ENCODE measurements at places on chromosomes 3 and 15.

- DNase-seq, result peak; percentile 13
Measured at GRCh38 chr3:150227839-150228238, 180.3 kb upstream of the TSC22D2 start.

DNA sequence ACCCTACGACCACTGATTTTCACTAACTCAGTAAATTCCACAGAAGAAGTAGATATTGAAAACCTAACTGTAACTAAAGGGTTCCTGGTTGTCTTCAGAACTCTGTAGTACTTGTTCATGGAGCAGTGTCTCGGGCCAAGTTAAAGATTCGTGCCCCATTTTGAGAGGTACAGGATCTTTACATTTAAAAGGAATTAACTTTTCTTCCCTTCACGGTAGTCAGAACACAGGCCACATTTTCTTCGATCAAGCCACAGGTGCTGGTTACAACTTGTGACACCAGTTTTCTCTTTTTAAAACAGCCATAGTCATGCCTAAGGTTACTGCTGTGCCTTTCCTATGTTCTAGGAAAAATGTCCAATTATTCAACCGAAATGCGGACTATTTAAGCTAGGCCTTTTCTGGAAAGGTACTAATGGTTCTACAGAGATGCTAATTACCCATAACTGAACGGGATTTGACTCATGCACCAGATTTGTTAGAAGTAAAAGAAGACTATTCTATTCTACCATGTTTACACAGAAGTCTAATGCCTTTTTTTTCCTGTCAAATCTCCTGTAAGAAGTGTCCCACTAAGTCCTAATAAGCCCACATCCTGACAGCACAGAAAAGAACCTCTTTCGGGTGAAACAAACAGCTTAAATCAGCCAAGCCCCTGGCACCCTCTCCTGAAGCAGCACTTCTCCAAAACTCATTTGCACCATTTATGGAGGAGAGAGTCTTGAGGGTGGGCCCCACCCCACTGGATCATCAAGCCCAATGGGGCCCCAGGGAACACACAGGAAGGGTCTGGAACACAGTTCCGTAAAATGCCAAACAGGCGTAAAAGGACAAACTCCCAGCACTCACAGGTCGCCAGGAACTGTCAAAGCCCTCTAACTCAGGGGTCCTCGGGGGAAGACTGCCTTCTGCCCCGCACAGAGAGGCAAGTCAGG, 1.9 kb downstream of the LRIG1 start:
- DNase-seq, result no peak

- no peak for DNase-seq
Measured at GRCh38 chr15:74589826-74590225, 25.8 kb upstream of the CLK3 start.

DNA sequence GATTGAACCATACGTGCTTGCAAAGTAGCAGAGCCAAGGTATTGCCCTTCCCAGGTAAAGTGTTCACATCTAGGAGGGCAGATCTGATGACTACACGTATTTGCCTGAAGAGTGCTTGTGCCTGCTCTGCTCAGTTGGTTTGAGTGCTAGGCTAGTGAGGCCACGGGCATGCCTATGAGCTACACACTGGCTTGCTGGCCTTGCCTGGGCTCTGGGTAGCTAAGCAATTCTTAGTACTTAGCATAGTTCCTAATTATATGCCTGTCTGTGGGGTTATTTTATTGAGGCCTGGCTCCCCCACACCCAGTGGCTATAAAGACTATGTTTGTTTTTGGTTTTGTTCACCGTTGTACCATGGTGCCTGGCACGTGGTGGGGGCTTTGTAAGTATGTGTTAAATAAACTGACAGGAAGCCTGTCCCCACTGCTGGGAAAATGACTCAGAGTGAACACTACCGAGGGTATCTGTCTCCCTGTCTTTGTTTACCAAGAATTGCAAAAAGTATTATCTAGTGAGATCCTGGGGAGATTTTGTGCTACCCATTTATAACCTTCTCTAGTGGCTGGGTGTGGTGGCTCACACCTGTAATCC, 72.1 kb upstream of the ETV5 start:
- DNase-seq, result peak; percentile 66

- DNase-seq, result no peak
Measured at GRCh38 chr3:165797551-165797950, 39.7 kb downstream of the BCHE start.

DNA sequence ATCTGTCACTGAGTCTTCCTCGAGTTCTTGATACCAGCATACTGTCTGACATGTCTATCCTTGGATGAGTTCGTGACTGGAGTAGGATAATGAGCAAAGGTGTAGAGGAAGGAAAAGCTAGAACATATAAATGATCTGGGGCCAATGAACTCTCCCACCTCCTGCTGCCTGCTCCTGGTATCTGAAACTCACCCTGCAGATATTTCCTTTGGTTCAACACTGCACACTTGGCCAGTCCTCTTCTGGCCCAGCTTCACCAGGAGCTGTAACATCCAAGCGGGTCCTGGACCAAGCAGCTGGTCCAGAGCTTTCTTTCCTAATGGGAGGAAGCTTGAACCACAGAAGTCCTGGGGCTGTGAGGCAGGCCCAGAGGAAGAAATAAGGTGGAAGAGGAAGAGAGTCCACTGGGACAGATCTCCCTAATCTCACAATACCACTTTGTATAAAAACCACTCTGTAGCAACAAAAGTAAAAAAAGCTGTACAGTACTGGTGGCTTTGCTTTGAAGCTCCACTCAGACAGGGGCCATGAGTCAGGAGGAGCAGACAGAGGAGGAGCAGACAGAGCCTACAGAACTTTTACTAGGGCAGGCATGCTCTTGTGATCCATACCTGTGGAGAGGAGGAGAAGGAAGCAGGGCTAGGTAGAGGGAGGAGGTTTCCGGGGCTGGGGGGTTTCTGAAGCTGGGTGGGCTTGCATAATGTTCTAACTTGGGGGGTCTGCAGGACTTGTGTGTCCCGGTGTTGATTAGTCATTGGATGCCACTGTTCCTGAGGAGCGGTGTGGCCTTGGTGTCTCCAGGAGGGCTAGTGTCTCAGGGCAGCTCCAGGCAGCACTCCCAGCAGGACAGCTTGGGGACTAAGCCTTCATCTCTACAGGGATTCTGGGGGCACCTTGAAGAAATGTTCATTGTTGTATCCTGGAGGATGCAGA, 166.9 kb downstream of the ABHD5 start:
- no peak for DNase-seq

DNA sequence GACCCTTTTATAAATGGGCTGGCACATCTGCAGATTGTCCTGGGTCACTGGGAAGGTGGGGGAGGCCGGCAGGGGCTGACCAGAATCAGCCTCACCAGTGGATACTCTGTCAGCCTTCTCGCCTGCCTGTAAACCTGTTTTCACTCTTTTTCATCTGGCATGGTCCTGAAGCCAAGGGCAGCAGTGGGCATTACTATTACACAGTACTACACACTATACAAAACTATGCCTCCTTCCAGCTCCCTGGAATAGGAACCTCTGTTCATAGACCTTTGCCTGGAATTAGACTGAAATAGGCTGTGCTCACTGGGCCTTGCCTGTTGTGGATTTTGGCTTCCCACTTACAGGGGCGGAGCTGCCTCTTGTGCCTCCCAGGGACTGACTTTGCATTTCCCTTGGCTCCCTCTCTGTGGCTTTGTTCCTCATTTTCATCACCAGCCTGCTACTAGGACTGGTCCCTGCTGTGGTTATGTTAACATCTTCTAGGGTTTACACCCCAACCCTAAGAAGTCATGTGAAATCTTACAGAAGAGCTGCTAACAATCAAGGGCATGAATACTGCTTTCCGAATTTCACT, 120.7 kb downstream of the FNDC3B start:
- DNase-seq, result no peak

DNA sequence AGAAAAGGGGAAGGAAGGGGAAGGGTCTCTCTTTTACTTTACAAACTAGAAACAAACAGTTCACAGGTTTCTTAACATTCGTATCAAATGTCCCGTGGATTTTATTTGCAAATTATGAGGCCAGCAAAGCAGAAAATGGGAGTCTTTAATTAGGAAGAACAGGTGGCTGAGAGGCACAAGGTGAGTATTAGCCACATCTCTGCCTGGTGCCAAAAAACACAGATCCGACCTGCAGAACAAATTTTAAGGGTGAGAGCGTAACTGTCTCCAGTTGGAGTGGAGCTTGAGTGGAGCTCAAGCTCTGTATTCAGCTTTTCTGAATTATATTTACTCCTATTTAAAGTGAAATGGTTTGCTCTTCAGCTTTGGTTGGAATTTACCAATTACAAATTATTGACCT, 1004.9 kb downstream of the FHIT start:
- no peak for DNase-seq

DNA sequence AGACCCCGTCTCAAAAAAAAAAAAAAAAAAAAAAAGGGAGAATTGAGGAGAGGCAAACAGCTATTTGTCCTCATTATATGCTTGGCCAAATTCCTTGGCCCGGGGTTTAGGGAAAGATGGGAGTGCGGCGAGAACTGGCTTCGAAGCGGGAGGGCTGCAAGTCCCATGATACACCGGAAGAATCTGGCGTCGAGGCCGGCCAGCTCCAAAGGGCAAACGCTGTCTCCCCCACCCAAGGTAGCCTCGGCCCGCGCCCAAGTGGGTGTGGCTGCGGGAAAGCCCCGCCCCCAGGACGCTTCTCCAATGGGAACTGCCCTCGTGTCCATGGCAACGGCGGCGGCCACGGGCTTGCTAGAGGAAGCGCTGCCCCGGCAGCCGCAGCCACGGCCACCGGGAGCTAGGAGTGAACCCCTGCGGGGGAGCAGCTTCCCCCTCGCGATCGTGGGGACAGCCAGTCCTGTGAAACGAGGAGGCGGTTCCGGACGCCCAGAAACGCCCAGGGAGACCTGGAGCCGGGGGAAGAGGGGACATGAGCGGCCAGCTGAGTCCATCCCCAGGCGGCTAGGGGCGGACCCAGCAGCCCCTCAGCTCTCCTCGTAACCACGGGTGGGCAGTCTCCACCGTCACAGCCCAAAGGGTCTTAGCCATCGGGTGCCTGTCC, at the start of gene TTLL13:
TTLL13 (plus strand) TSS at position 354 of the 661 bp plus-strand sequence. CDS start 1,075 bp downstream, outside the sequence.
- DNase-seq, result no peak

DNA sequence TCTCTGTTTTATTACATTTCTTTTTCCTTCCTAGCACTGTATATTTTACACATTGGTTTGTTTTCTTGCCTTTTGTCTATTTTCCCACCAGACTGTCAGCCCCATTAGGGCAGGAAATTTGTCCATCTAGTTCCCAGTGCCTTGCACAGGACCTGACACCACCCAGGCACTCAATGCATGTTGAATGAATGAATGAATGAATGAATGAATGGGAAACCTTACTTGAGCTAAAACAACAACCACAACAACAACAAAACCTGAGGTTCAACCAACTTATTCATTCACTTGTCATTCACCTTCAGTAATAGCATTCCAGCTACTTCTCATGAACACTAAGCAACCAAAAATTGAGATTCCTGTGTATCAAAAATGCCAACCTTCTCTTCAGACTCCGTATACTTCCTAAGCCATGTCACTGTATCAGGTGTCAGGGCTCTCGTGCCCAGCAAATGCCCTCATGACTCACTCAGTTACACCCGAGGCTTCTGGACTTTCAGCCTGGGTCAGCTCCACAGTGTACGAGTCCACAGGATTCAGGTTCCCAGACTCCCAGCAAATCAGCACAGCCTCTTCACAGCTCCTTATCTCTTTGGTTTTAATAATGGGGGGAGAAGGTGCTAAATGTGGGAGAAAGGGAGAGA, 37.3 kb downstream of the FSD2 start:
- DNase-seq, result no peak

GRCh38 chr15:90838544-90838943, 29.8 kb upstream of the FURIN start:
- no peak for DNase-seq

DNA sequence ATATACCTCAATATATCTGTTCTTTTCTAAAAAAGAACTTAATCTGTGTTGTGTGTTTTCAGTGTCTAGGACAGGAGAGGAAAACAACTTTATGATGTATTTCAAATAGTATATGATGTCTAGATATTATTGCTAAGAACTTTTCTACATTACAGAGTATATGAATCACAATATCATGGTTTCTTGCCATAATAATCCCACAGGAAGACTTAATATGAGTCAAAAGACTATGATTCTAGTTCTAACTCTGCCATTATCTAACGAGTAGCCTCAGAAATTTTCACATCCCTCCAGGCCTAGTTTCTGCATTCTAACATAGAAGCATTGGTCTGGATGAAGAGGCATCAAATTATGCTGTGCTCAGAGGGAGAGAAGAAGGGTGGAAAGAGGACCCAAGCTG, 107.7 kb upstream of the SPRED1 start:
- DNase-seq, result no peak
